ENCODE measurements at places on chromosomes 13 and 19. TPM values are rescaled to one million over a fixed set of nuclear protein-coding genes. Genes with fewer than 3 reads are reported as not detected.

Gene USHBP1
- total RNA-seq, result 0.36 TPM

Gene CYP4F8
- total RNA-seq, result not detected

Gene SIPA1L3
- total RNA-seq, result 14.6 TPM

Gene CDX2
- not detected for total RNA-seq

Gene ZNF737
- total RNA-seq, result 10.6 TPM

Gene ZNF552
- total RNA-seq, result 9.2 TPM

Gene CLEC11A
- total RNA-seq, result 1.7 TPM

Gene LRRC8E
- not detected for total RNA-seq

Gene RFPL4AL1
- total RNA-seq, result not detected

Gene IZUMO4
- 7.3 TPM for total RNA-seq

Gene BEST2
- total RNA-seq, result not detected

Gene TSKS
- total RNA-seq, result 2.9 TPM

Gene FCAR
- total RNA-seq, result not detected

Gene PSG11
- not detected for total RNA-seq

Gene UBA52
- 1,575 TPM for total RNA-seq

Gene NPAS1
- total RNA-seq, result not detected

Gene FLT1
- 1.1 TPM for total RNA-seq

Gene LSR
- total RNA-seq, result 0.70 TPM

Gene SOX21
- total RNA-seq, result 0.07 TPM

Gene ZNF415
- total RNA-seq, result 0.70 TPM

Gene FAM124A
- 0.36 TPM for total RNA-seq

Gene ZNF492
- 0.09 TPM for total RNA-seq

Gene CEACAM21
- 44.3 TPM for total RNA-seq

Gene PCDH17
- not detected for total RNA-seq

Gene ZNF534
- total RNA-seq, result not detected

Gene TUBB4A
- 5.9 TPM for total RNA-seq

Gene CYP4F2
- not detected for total RNA-seq

Gene INAFM1
- 8.7 TPM for total RNA-seq

Gene HSPH1
- 171 TPM for total RNA-seq

Gene GFY
- not detected for total RNA-seq

Gene SGCG
- total RNA-seq, result not detected

Gene CLIP3
- 3.0 TPM for total RNA-seq

Gene NUFIP1
- 6.3 TPM for total RNA-seq

Gene RASAL3
- 133 TPM for total RNA-seq

Gene RTBDN
- total RNA-seq, result not detected

Gene DACT3
- 0.34 TPM for total RNA-seq

Gene MAMSTR
- total RNA-seq, result 1.00 TPM

Gene ACP7
- not detected for total RNA-seq

Gene MBD3L2
- not detected for total RNA-seq

Gene DMKN
- not detected for total RNA-seq

Gene PHLDB3
- total RNA-seq, result 20.2 TPM

Gene RNF225
- total RNA-seq, result 0.27 TPM

Gene SIGLEC10
- total RNA-seq, result 5.0 TPM

Gene PEAK3
- total RNA-seq, result 0.84 TPM

Gene TEX101
- not detected for total RNA-seq

Gene POLRMT
- total RNA-seq, result 50.6 TPM

Gene CCDC169
- total RNA-seq, result 0.32 TPM

Gene PTGER1
- total RNA-seq, result 0.23 TPM

Gene FSD1
- 13.8 TPM for total RNA-seq

Gene ZNF221
- 0.77 TPM for total RNA-seq

Gene SIAH3
- total RNA-seq, result 0.14 TPM

Gene IL17D
- 0.09 TPM for total RNA-seq

Gene KIR3DL2
- total RNA-seq, result 0.73 TPM

Gene CRX
- not detected for total RNA-seq

Gene N4BP2L1
- total RNA-seq, result 22.6 TPM

Gene CRLF1
- total RNA-seq, result not detected

Gene AP1M1
- total RNA-seq, result 152 TPM
